ENCODE measurements at places on chromosomes 7 and 10.

GRCh38 chr7:35781200-35781701, 19.6 kb upstream of the SEPTIN7 start:
- peak; percentile 77 for DNase-seq

- no peak for DNase-seq
Observed at GRCh38 chr10:110758898-110759297, 112.8 kb upstream of the PDCD4 start.

DNA sequence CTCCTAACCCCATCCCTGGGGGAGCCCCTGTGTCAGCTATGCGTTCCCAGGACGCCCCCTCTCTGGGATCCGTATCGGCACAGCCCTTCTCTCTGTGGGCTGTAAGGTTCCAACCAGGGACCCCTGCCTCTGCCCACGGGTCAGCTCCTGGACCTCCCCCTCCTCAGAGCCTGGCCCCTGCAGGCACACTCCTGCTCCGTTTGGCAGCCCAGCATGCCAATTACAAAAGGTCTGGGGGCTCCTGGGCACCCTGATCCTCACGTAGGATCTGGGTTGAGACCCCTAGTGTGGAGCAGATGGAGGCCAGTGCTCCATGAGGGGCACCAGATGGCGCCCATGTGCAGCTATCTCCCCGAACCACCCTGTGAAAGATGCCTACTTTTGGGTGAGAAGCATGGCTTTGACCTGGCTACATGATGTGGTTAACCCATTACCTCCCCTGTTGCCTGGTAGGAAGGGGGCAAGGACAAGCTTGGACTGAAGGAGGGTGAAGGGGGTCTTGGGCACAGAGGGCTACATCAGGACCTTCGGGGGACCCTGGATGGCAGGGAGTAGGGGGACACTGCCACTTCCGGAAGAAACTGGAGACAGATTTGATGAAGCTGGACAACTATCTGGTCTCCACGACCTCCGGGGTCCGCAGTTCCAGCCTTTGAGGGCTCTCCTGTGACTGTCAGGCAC, 9.0 kb downstream of the TACR2 start:
- DNase-seq: no peak

- DNase-seq: no peak
Observed at GRCh38 chr10:52617346-52617745, 155.2 kb downstream of the MBL2 start.

DNA sequence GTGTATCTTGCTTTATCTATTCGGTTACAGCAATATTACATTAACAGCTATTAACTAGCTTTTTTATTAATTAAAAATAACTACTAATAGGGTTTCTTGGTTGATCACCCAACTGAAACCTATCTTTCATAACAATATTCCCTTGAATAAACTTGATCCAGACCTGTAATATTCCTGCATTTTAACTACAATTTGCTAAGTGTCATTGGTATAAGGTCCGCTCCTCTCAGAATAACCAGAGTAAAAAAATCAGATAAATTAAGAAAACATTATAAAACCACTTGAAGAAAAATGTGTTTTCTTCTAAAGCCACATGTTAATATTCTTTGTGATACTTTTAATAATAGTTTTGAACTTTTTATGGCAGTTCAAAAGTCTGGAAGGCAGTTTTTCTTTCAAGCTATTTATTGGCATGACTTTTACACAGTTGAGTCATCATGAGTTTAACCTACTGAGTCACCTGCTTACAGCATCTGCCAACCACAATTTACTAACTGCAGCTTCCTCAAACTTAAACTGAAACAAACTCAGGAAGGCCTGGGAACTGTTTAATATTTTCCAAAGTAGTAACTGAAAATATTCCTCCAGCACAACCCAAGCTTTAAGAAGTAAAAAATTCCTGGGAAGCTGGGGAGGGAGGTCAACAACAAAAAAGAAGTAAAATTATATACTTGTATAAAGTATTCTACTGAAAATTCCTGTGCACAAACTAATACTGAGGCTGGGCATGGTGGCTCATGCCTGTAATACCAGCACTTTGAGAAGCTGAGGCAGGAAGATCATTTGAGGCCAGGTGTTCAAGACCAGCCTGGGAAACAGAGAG, 103.2 kb downstream of the NRBF2 start:
- DNase-seq: no peak

GRCh38 chr10:116121640-116122525, 151.1 kb downstream of the GFRA1 start:
- no peak for DNase-seq

DNA sequence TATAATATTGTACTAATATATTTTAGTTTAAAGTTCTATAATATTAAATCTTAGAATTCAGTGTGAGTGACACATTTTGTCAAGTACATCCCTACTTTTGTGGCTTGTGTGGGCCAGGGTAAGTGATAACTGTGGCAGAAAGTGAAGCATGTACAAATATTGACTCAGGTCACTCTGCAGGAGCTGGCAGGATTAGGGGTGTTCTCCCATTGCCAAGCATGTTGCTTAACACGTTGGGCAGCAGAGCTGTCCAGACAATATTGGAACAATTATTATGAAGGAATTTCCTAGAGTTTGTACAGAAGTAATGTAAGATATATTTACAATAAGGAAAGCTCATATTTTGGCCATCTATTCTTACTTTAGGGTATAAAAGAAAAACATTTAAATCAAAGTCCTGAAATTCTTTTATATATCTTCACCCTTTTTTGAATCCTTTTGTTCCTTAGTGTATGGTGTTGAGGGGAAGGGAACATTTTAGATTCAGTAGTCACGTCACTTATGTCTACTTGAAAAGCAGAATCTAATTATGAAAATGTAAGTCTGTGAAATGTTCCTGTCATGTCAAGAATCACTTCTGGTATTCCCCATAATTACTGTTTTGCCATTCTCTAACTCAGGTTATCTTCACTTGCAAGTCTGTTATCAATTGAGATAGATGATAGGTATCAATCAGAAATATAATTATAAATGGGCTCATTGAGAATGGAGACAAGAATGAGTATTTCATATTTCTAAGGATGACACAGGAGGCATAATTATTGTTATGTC, 4.0 kb downstream of the HDAC9 start:
- no peak for DNase-seq

- no peak for DNase-seq
Observed at GRCh38 chr10:3264161-3264761, 91.7 kb upstream of the PITRM1 start.

- no peak for DNase-seq
Observed at GRCh38 chr10:11175823-11176243, 158.2 kb downstream of the CELF2 start.

DNA sequence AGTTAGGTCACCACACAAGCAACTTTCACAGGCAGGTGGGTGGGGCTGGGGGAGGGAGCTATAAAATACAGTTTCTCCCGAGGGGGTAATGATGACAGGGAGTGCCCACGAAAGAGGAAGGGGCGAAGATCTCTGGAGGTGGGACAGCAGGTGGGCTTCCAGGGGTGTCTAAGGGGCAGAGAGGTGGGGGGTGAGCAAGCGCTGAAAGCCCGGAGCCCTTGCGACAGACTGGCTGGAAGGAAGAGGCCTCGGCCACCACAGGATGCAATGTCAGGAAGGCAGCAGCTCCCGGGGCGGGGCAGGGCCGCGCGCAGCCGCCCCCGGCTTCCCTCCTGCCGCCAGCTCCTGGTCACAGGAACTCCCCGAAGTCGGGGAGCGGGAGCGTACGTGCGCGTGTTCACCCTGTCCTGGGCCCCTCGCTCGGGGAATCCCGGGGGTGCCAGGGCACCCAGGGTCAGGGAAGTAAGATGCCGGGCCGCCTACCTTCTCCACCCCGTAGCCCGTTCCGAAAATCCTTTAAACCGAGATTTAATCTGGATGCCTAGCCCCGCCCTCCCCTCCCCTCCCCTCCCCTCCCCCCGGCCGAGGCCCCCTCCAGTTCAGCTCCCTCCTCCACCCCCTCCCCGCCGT, 105.2 kb upstream of the PPIF start:
- no peak for DNase-seq

DNA sequence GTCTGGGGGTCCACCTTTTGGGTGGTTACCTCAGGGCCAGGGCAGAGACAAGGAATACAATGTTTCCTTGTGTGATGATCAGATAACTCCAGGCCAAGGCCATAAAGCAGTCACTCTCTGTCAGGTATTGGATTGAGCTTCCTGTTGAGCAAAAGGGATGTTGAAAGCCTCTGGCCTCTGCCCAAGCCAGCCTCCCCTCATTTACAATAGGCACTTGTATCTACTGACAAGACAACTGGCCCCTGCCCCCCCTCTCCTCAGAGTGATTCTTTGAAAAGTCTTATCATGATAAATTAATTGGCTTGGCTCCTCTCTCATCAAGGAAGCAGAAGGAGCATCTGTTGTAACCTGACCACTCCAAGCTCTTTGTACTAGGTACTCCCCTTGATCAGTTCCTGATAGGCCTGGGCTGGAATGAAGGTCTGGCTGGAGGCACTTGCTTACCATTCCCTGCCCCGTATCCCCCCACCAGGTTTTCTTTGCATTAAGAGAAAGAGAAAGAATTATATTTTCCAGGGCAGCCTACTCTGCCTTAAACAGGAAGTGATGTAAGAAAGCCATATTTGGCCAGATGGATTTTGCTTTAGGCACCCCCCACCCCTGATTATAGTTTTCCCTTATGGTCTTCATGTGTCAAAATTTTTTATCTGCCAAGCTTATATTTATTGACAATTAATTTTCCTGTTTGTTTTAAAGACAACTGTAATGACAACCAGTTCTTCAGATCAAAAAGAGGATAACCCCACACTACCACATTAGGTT, 42.1 kb upstream of the HPS1 start:
- no peak for DNase-seq

GRCh38 chr10:129099486-129099885, 367.6 kb upstream of the MGMT start:
- no peak for DNase-seq

- DNase-seq: no peak
Observed at GRCh38 chr7:115775981-115776380, 254.6 kb downstream of the TFEC start.

DNA sequence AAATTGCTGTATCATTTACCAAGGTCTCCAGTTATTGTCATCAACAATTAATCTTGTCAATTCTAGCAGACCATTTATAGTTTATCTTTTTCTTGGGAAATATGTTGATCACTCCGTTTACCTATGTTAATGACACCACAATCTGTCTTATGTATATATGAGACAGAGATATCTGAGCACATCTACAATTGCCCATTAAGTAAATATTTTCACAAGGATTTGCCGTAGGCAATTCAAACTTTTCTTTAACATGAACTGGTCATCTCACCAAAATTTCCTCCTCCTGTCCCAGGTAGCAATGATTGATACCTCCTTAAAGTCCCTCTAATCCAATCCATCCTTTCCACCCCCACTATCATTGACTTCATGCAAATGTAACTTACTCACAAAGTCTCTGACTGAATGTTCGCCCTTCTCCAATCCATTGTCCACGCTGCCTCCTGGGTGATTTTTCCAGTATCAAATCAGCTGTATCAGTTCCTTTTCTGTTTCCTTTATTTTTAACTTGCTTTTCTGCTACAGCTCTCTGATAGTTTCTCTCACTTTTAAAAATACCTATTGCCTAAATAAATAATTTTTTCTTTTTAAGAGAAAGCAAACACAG, 138.3 kb downstream of the GNAT3 start:
- no peak for DNase-seq

DNA sequence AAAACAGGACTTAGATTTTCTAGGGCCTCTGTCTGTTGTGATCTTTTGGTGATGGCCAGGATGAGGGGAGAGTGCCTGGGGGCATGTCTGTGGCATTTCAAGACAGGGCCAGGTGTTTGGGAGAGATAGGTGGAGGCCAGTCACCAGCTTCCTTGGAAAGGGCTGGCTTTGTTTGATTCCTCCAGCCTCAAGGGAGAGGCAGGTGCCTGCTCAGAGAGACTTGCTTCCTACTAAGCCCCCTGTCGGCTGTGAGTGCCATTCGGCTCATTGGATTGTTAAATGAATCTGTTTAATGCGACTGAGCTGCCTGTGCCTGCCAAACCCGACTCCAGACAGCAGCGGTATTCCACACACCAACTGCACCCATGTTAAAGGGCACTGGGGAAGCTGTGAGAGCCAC, 304.1 kb upstream of the COBL start:
- DNase-seq: peak; percentile 8

- DNase-seq: peak; percentile 3
Observed at GRCh38 chr10:118308664-118309063, 33.5 kb downstream of the FAM204A start.

DNA sequence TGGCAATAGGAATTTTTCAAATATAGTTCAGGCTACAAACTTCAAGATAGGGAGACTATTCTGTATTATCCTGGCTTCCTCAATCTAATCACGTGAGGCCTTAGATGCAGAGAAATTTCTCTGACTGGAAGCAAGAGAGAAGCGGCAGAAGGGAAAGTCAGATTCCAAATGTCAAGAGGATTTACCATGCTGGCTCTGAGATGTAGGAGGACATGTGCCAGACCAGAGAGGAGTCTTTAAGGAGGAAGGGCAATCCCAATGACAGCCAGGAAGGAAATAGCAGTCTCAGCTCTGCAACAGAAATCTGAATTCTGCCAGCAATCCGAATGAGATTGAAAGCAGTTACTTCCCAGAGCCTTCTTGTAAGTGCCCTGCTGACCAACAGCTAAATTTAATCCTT, 57.4 kb downstream of the NUTM2E start:
- no peak for DNase-seq

DNA sequence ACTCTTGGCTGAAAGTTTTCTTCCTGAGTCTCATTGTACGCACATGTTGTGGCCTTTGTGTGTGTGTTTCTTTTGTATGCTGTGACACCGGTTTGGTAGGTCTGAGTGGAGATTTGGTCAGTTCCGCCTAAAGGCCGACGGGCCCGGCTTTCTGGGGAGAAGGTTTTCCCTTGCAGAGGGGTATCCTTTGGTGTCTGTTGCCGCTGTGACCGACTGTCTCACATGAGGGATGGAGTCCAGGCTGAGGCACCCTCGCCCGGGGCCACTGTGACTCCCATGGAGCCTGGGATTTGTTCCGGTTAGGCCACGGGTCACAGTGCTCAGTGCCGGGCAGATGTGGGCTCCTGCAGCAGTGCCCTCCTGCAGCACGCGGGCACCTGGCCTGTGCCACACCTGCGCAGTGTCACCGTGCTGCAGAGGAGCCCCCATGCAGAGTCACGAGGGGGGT, 19.4 kb downstream of the INPP5A start:
- DNase-seq: no peak

GRCh38 chr7:66631471-66631870, 2.8 kb downstream of the KCTD7 start:
- no peak for DNase-seq

- no peak for DNase-seq
Observed at GRCh38 chr7:98669329-98670000, 52.4 kb downstream of the NPTX2 start.
